Keratinocyte (primary cell): ENCODE measurements at places on chromosomes 5 and 9. TPM values are rescaled to one million over a fixed set of nuclear protein-coding genes. Genes with fewer than 3 reads are reported as not detected.

TRMO gene
- 13.9 to 19.4 TPM (median 17.0 TPM) in 3 replicates for polyA plus RNA-seq

ZNF883 gene
- polyA plus RNA-seq: 0.90 to 1.00 TPM (median 0.98 TPM) in 3 replicates

ECM2 gene
- 0.36 to 0.99 TPM (median 0.75 TPM) in 3 replicates for polyA plus RNA-seq

RBM27 gene
- 14.6 to 18.3 TPM (median 18.1 TPM) in 3 replicates for polyA plus RNA-seq

FANCG gene
- 9.4 to 14.6 TPM (median 14.5 TPM) in 3 replicates for polyA plus RNA-seq

HSPB3 gene
- 0.08 to 10.0 TPM (median 1.8 TPM) in 3 replicates for polyA plus RNA-seq

HAVCR2 gene
- 0.03 TPM in 1 of 3 replicates, not detected in the others for polyA plus RNA-seq

ADCY2 gene
- 0.01 to 0.13 TPM in 2 of 3 replicates, not detected in the other for polyA plus RNA-seq

LCN15 gene
- polyA plus RNA-seq: not detected in 3 replicates

- DNase-seq: no peak
Observed at GRCh38 chr5:77645158-77645994, 6.9 kb upstream of the OTP start.

GRCh38 chr9:89543621-89544278 is 45.8 kb upstream of the SEMA4D start:
- DNase-seq: no peak

- DNase-seq: no peak
Observed at GRCh38 chr9:17328331-17328730, 193.5 kb downstream of the CNTLN start.

DNA sequence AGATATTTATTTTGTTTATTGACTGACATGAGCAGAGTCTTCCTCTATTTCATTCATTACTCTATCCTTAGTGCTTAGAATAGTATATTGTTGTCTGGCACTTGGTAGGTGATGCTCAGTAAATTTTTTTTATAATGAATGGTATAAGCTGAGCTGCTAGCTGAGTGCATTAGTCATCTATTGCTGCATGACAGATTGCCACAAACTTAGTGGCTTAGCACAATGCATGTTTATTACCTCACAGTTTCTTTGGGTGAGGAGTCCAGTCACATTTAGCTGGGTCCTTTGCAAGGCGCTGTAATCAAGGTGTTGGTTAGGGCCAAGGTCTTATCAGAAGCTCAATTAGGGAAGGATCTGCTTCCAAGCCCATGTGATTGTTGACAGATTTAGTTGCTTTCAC is 23.1 kb downstream of the SMAD5 start:
- no peak for DNase-seq

DNA sequence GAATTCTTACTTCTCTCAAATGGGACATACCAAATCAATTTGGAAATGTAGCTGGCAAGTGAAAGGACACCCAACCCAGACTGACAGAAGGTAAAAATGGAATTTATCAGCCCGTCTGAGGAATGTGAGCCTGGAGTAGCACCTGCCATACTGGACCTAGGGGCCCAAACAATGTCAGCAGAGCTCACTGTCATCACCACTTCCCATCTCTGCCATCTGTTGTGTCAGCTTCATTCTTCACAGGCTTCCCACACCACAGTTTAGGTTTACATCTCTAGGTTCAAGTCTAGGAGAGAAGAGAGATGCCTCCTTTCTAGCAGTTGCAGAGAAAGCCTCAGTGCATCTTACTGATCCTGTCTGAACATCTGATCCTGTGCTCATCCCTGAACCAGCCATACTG is 222.4 kb downstream of the DOCK8 start:
- DNase-seq: no peak

- no peak for DNase-seq
Observed at GRCh38 chr5:175814691-175815090, 56.7 kb upstream of the CPLX2 start.

DNA sequence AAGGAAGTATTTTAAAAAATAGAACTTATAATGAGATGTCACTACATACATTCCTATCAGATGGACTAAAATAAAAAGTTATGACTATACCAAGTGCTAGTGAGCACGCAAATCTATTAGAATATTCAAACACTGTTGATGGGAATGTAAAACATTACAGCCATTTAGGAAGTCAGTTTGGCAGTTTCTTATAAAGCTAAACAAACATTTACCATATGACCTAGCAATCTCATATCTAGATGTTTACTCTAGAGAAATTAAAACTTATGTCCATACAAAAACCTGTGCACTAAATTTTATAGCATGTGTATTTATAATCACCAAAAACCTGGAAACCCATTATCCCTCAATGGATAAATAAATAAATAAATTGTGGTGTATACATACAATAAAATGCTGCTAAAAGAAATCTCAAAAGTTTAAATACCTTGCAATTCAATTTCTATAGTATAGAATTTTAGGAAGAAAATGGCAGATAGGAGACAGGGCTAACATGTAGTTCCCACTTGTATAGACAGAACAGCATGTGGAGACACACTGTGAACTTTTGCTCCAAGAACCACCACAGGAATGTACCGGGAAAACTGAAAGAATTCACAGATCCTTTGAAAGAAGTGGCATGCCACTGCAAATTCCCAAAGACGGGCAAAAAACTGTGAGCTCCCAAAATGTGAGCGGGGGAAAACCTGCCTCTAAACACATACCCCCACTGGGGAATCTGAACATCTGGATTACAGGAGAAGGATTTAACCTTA is 174.6 kb upstream of the SPEF2 start:
- no peak for DNase-seq

GRCh38 chr5:167708449-167708848 is 583.0 kb upstream of the WWC1 start:
- DNase-seq: no peak

DNA sequence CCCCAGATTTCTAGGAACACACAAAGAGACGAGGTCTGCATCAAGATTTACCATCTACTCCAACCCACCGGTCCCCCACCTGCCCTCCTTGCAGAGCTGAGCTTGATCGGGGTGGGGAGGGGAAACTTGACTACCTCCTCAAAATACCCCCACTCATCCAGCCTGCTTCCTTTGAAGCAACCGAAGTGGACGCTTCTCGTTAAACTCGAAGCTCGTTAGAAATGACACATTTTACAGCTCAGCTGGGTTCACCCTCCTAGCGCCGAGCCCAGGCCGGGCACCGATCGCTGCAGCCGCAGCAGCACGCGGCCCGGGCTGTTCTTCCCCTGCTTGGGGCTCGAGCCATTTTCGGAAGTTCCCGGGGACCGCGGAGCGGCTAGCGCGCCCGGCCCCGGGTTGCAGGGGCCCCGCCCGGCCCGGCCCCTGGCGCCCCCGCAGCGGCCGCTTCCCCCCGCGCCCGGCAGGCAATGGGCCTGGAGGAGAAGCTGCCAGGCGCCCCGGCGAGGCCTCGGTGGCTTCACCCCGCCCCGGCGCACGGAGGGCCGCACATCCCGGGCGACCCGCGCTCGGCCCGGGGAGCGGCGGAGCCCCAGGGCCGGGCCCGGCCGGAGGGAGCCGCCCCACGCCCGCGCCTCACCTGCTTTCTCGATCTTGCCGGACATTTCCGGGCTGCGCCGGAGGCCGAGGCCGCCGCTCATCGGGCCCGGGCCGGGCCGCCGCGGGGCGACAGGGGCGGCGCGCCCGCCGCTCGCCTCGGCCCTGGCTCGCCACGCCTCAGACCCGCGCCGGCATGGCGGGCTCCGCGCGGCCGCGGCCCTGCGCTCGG is 530 bp downstream of the RAPGEF1 start:
- DNase-seq: no peak

GRCh38 chr5:135835766-135836165 is 1.3 kb downstream of the SLC25A48 start:
- DNase-seq: no peak

DNA sequence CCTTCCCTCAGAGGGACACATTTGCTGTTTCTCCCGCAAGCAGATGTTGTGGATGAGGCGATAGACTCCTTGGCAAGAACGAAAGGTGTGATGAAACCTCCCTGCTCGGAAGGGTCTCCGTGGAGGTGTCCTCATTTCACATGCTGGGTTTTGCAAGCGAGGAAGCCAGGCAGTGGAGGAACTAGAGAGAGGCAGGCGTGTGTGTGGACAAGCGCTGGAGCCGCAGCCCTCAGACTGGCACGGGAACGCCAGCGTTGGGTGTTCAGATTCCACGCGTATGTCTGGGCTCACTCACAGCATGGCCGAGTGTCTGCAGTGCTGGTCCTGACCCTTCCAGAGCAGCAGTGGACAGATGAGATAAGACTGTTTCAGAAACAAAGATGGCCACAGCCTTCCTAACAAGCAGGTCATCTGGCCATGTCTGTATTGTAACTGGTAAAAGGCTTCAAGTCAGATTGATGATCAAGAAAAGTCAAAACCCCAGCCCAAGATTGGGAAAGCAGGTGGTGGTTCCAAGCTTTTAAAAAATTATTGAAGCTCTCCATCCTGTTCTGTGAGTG is 35.0 kb upstream of the NCS1 start:
- DNase-seq: no peak

GRCh38 chr9:17319864-17320263 is 185.0 kb downstream of the CNTLN start:
- no peak for DNase-seq

DNA sequence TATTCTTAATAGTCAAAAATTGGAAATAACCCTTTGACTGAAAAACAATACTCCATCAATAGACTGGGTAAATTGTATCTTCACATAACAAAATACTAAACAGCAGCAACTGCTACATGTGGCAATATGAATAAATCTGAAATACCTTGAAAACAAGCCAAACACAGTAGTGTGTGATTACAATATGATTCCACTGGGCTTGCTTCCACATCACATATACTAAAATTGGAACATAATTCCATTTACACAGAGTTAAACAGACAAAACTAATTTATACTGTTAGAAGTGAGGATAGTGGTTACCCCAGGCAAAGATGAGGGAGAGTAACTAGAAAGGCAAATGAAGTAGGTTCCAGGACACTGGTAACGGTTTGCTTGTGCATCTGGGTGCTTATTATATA is 20.4 kb downstream of the FNIP1 start:
- DNase-seq: no peak

DNA sequence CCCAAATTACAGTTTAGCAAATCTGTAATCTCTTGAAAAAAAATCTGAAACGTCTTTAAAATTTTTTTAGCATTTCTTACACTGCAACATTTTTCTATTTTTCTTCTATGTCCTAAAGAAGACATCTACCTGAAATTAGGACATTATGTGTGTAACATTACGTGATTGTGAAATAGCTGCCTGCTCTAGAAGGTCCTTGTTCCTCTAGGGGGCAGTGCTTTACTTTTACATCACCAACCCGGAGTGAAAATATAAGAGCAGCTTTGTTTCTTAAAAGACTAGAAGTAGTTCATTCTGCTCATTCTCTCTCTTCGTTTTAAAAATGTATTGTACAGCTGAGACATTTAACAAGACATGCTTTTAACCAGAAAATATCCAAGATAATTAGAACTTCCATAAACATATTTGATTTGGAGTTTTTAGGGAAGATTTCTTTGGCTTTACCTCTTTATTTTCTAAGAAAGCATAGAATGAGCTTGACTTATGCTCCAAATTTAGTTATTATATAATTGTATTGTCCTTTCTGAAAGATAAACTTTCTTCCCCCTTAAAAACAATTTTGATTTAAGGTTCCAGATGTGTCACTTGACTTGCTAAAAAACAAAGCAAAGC is 48.1 kb upstream of the RIOK2 start:
- peak; percentile 30 for DNase-seq

DNA sequence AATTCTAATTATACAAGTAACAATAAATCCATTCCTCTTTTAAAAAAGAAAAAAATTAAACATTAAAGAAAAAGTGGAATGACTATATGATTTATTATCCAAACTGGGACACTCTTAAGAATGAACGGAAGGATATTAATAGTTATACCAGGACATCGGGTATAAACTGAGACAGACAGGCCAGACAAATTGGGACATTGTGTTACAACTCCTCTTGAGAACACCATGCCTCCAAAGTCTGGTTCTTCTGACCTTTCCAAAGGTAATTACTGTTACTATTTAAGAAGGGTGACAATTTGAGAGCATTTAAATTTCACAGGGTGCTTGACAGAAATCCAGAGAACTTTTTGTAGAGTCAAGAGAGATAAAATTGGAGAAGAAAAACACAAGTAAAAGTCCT is 132.1 kb upstream of the MARCHF11 start:
- DNase-seq: no peak

DNA sequence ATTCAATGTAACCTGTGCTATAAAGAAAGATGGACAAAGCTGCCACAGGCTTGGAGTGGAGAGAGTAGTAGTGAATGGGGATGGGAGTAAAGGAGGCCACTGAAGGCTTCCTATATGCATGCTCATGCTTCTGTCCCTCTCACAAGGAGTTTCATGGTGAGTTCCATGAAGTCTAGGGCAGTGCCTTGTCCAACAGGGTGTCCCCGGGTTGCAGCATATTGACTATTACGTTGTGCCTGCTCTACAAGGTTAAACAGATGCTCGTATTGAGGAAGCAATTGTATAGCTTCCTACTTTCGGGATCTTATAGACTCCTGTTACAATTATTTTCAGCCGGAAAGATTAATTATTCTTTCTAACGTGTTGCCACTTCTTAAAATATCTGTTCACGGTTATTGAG is 129.1 kb upstream of the PIK3R1 start:
- no peak for DNase-seq

DNA sequence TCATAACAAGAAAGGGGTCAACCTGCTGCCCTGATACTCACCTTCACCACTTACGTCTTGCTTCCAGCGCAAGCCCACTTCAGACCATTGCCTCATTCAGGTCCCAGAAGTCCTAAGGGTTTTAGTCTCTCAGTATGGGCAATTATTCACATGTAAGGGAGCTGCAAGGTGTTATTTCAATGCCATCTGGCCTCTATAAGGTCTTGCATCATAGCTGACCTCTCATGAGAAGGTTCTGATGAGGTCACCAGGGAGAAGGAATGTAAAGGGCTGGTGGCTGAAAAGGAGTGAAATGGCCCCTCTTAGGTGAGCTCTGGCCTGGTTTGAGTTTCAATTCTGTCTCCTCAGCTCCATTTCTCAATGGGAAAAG is 1.5 kb upstream of the MARCHF3 start:
- DNase-seq: no peak

- no peak for DNase-seq
Observed at GRCh38 chr5:138699482-138699881, 53.7 kb upstream of the CTNNA1 start.

- no peak for DNase-seq
Observed at GRCh38 chr9:111386386-111386785, 56.4 kb upstream of the OR2K2 start.

DNA sequence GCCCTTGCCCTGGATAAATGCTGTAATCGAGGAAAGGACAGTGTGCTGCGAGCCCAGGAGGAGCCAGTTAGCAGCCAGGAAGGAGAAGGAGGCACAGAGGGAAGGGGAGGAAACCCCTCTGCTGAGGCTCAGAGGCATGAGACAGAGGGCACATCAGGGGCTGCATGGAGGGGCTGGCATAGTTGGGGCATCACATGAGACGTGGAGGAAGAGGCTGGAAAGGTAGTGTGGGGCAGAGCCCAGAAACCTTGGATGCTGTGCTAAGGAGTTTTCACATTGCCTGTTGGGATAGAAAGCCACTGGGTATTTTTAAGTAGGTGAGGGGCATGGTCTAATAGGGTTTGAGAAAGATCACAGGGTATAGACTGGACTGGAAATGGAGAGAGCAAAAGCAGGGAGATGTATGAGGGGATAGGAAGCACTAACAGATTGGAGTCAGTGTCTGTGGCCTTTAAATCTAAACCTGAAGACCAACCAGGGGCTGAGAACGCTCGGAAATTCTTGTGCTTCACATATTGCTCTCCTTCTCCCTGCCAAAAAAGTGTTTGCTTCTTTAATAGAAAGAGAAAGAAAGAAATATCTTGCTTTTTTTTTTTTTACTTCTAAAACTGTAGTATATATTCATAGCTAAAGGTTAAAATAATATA is 33.0 kb upstream of the ANGPTL2 start:
- no peak for DNase-seq

GRCh38 chr5:149434162-149435014 is 55.3 kb upstream of the IL17B start:
- DNase-seq: peak; percentile 25

GRCh38 chr5:78589923-78590322 is 58.6 kb downstream of the LHFPL2 start:
- DNase-seq: no peak
